ENCODE measurements at places on chromosomes 2 and 18. TPM values are rescaled to one million over a fixed set of nuclear protein-coding genes. Genes with fewer than 3 reads are reported as not detected.

The LAMA3 gene
- not detected for total RNA-seq

The CNRIP1 gene
- 0.11 TPM for total RNA-seq

The ALLC gene
- not detected for total RNA-seq

The ALK gene
- total RNA-seq = not detected

The SOS1 gene
- total RNA-seq = 72.6 TPM

The ERFE gene
- total RNA-seq = 0.24 TPM

The DSG1 gene
- total RNA-seq = not detected

The RGPD4 gene
- total RNA-seq = 0.72 TPM

The ACVR1C gene
- 0.61 TPM for total RNA-seq

The AKAIN1 gene
- total RNA-seq = not detected

The TMEM200C gene
- not detected for total RNA-seq

The CYP27A1 gene
- 1.2 TPM for total RNA-seq

The LYG1 gene
- 1.1 TPM for total RNA-seq

The CCDC85A gene
- not detected for total RNA-seq

The GPBAR1 gene
- 0.72 TPM for total RNA-seq

The NOL4 gene
- total RNA-seq = not detected

The CDH2 gene
- total RNA-seq = not detected

The MBP gene
- 59.5 TPM for total RNA-seq

The ABCB11 gene
- not detected for total RNA-seq

The GRP gene
- not detected for total RNA-seq

The CKAP2L gene
- 19.1 TPM for total RNA-seq

The ADAM23 gene
- total RNA-seq = 0.98 TPM

The LRRC30 gene
- total RNA-seq = not detected

The TUBA3E gene
- total RNA-seq = not detected

The GBX2 gene
- total RNA-seq = not detected

The REG3G gene
- total RNA-seq = not detected

The CRYGD gene
- not detected for total RNA-seq

The IL36A gene
- total RNA-seq = not detected

The NT5DC4 gene
- total RNA-seq = not detected

The C18orf54 gene
- 10.1 TPM for total RNA-seq

Data from CD8-positive, alpha-beta memory T cell (primary cell).